ENCODE measurements at places on chromosomes 16 and 17. TPM values are rescaled to one million over a fixed set of nuclear protein-coding genes. Genes with fewer than 3 reads are reported as not detected.

- DNase-seq: no peak
Measured at GRCh38 chr16:2235695-2236336, 428 bp upstream of the DNASE1L2 start.

- peak; percentile 62 for DNase-seq
Measured at GRCh38 chr17:38798614-38799500, 499 bp downstream of the PIP4K2B start.

DNA sequence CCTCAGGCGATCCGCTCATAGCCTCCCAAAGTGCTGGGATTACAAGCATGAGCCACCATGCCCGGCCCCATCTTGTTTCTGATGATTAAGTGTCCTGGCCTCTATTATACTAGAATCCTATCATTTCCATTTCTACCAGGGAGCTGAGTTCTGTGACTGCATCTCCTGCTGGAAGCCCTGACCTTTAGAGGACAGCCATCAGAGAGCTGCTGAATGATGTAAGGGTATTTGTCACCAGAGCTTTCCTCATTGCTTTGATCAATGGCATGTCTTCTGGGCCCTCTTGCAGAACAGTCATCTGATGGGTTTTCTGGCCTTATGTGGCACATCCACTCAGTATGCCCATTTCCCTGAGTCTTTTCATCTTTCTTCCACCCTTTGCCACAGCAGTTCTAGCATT lies 39.9 kb downstream of the PSMD12 start:
- DNase-seq: no peak

Gene ANKRD40CL
- total RNA-seq: not detected

Gene GJD3
- not detected for total RNA-seq

Gene TAT
- not detected for total RNA-seq

GRCh38 chr16:1526608-1527555 lies 6.6 kb upstream of the TMEM204 start:
- DNase-seq: no peak

Gene KRTAP2-3
- not detected for total RNA-seq

DNA sequence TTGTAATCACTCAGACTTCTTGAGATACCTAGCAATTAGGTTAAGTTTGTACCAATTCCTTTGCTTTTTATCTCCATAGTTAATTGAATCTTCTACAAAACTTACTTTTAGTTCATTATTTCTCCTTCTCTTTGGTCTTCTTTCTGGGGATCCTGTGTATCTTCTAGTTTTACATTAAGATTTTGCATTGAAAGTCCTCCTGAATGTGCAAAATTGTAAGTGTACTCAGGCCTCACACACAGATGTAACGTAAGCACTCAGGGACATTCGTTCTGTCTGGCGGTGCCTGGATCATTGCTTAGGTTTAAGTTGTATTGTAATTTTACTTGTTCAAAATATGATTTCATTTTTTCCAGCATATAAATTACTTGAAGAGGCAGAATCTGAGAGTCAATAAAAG lies 222.6 kb upstream of the CPHXL start:
- no peak for DNase-seq

Gene COTL1
- 168 TPM for total RNA-seq

- DNase-seq: no peak
Measured at GRCh38 chr16:57391300-57391699, 13.3 kb upstream of the CCL17 start.

Gene HOXB7
- total RNA-seq: 26.1 TPM

Data from RPMI7951 (cell line).